ENCODE measurements at places on chromosomes 2 and 18. TPM values are rescaled to one million over a fixed set of nuclear protein-coding genes. Genes with fewer than 3 reads are reported as not detected.

DNA sequence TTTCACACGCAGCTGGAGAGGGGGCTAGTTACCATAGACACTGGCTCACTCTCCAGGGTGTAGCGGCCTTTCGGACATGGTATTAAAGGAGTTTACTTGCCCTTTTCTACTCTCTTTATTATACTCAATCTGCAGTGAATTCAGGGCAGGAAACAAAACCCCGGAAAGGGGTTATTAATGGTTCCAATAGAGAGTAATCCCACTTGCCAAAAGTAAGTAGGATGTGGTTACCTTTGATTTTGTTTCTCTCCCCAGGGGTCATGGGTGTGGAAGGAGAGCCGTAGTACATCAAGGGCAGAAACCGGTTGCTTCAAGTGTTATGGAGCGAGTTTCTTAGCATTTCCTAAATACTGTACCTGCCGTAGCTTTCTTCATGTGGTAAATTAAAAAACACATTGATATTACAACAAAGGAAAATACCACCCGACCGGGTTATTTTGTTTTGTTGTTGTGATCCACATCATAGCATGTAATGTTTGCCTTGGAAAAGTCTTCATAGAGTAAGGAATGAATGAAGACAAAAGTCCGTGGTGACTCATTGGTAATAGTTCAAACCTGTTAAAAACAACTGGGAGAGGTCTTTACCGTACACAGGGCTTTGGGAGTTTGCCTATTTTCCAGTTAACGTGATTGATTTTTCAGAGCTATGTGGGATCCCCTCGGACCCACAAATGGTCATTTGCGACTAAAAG lies 71.5 kb downstream of the SLC4A3 start:
- DNase-seq = no peak

DNA sequence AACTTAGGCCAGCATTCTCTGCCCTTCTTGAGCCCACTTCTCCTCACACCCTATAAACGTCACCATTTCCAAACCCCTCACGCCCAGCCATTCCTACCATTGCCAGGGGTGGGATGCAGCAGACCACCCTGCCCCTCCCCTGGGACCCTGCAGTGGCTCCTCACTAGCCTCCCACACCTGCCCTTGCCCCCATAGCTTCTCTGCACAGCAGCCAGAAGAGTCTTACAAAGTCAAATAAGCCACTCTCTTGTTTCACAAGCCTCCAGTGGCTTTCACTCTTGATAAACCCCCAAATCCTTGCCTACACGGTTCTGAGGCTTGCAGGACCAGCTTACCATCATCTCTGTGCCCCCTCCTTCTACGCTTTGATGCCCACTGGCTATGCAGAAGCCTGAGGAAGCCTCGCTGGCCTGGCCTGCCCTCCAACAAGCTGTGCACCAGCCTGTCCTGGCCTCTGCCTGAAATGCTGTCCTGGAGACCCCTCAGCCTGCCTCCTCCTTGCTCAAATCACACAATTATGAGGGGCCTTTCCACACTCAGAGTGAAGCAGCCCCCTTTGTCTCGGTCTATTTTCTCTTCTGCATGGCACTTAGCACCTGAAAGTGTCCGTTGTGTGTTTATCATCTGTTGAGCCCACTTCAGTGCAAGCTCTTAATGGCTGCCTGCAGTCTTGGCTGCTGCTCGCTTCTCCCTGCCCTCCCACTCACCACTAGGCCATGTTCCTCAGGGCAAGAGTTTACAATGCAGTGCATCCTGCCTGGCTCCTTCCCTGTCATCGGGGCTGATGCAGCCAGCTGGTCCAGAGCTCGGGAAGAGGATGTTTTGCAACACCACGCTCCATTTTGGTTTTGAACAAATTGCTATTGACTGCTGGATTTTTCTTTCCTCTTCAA lies 82.6 kb upstream of the RGPD5 start:
- no peak for DNase-seq

DNA sequence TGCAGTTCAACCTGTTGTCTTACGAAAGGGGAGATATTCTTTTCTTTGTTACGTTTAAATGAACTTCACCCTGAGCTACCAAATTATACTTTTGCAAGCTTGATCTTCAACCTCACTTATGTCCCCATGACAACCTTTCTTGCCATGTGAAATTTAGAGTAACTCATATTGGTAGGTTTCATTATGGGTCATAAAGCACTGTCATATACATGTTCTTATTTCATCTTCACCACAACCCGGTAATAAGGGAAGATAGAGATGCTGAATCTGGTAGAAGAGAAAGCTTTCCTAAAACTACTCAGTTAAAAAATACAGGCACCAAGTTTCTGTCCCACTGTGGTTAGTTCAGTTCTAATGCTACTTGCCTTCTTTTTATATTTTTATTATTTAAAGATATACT lies 208.5 kb upstream of the NRP2 start:
- no peak for DNase-seq

Gene SOWAHC
- 10.4 TPM for total RNA-seq

GRCh38 chr2:158181171-158181570 lies 79.5 kb downstream of the UPP2 start:
- DNase-seq = no peak
